ENCODE measurements at places on chromosomes 7 and 10.

GRCh38 chr10:116868722-116869121, 19.4 kb downstream of the ENO4 start:
- no peak for DNase-seq

GRCh38 chr7:132557489-132558044, 18.7 kb downstream of the PLXNA4 start:
- DNase-seq, result no peak

GRCh38 chr7:27595009-27595408, 67.7 kb downstream of the HIBADH start:
- DNase-seq, result no peak

DNA sequence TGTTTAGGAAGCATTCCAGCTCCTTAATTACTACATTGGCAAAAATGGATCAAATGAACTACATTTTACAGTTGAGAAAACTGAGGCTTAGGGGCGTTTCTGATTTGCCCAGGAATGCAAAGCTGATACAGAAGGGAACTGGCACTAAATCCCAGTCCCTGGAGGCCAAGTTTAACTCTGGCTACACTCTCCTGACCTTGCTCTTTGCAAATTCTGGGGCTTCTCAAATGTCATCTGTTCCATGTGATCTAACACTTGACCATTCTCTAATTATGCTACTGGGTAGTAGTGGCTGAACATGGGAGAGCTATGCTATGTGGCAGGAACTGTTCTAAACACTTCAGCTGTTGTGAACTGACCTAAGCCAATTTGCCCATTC, 11.3 kb upstream of the HABP2 start:
- DNase-seq, result no peak

DNA sequence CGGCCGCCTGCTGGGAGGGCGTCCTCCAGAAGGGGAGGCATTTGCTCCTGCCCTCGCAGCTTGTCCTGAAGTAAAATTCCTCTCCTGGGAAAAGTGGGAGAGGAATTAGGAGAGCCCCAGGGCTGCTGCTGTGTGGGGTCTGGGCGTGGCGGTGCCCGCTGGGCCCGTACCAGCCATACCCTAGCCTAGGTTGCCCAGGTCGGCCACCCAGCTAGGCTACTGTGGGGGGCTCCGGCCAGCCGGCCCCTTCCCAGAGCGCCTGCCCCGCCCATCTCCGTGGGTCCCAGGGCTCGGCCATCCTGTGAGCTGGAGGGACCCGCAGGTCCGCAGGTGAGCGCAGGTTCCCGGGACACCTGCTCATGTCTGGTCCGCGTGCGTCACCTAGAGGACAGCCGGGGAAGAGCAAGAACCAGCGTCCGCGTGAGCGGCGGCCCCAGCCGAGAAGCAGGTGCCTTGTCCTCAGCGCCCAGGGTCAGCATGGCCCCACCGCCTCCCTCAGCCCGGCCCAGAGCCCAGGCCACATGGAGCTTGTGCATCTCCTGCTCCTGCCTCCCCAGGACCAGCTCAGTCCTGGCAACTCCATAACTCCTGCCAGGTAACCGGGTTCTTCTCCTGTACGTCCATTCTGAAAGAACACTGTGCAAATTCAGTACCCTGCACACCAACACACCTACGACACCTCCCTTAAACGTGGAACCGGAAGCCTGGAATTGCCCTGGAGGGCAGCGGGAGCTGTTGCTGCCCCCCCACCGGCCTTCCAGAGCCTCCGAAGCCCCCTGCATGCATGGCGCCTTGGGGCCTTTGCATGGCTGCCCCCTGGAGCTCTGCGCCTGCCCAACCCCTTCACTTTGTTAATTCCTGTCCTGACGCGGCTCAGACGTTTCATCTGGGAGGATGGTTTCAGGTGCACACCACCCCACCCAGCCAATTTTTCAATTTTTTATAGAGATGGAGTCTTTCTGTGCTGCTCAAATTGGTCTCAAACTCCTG, 22.8 kb upstream of the FOXL3 start:
- DNase-seq, result no peak

DNA sequence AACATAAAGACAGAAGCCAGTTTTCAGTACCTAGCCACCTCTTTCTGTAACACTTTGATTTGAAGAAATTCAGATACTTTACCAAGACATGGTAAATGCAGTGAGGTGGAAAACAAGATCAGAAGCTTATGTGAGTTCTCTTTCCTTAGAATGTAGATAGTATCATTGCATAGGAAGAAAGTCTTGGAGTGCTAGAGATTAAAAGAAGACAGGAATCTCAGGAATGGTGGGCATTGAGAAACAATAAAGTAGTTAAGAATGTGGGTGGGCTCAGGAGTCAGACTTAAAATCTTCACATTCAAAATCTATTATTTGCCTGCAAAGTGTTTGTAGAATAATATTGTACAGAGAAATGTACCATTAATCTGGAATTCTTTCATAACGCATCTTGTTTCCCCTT, 58.9 kb downstream of the POLL start:
- no peak for DNase-seq

- DNase-seq, result no peak
These were observed 70.0 kb downstream of the SEMA3C start for GRCh38 chr7:80848841-80849240.

- DNase-seq, result no peak
These were observed 218.1 kb downstream of the MAD1L1 start for GRCh38 chr7:2014391-2015241.

- no peak for DNase-seq
These were observed 163.6 kb downstream of the GALNT11 start for GRCh38 chr7:152189061-152189460.

GRCh38 chr7:133470-133869, 58.9 kb upstream of the FAM20C start:
- no peak for DNase-seq

- no peak for DNase-seq
These were observed 49.1 kb downstream of the STRA8 start for GRCh38 chr7:135282561-135283254.

DNA sequence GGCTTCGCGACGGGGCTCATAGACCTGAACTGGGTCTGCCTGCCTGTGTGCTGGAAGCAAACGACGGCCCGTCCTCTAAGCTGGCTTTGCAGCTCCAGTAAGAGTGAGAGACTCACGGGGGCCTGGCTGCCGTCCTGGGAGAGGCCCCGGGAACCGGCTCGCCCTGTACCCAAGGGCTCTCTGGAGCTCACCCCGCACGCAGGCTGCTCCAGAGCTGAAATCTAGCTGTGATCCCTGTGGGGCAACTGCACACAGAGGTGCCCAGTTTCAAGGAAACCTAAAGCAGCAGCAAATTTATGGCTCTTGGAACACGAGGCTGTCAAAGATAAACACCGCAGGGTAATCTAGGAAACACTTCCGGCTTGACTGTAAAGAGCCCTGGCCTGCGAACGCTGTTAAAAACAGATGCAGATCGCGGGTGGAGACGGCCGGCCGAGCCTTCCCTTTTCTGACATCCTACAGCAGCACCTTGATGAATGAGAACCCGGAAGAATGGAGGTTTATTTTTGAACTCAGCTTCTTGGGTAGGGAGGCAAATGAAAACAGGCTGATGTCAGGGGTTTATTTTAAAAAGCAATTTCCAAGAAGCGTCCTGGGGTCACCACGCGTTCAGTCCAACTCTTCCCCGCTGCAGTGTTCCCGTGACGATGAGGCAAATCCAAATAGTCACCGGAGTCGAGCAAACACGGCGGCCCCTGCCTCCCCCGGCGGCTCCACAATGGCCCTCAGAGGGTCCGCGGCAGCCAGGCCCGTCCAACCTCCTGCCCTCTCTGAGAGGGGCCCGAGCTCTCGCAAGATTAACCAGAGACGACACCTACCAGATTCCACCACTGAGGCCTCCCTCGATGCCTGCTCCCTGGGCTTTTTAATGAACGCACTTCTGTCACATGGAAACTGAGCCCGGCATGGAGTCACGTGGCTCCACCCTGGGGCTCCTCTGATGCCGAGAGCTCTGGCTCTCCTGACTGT, 29.6 kb downstream of the AMZ1 start:
- DNase-seq, result peak; percentile 32

GRCh38 chr7:127819975-127820731, 168.2 kb downstream of the SND1 start:
- no peak for DNase-seq

DNA sequence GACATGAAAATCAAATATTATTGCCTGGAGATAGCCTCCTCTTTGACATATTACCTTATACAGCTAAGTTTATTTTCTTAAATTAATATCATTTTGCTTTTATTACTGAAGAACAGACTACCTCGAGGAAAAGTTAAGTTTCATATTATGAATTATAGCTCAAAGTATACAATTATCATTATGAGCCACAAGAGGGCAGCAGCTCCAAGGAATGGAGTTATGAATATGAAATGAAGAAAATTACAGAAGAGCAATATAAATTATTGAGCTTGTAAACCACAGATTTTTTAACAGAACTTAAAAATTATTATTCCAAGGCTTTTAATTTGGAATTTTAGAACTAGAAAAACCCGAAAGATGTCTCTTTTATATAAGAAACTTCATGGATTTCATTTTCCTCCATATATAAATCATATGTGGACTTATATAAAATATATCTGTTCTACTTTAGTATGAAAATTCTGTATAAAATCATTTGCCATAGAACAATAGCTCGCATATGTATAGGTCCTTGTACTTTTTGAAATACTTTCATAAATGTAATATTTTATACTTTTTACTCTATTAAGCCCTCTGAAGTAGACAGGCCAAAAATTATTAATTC, 40.1 kb downstream of the IQUB start:
- peak; percentile 84 for DNase-seq

- no peak for DNase-seq
These were observed 28.2 kb downstream of the PPIF start for GRCh38 chr10:79375321-79376077.

DNA sequence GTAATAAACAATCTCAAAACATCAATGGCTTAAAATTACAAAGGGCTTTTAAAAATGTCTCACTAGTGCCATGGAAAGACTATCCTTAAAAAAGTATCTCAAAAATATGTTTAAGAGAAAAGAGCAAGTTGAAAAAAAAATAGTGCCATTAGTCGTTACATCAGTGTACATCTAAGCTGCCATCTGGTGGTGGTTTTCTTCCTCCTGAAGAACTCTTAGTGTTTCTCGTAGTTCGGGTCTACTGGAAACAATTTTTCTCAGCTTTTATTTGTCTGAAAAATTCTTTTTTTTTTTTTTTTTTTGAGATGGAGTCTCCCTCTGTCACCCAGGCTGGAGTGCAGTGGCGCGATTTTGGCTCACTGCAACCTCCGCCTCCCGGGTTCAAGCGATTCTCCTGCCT, 5.9 kb upstream of the GARIN1A start:
- DNase-seq, result peak; percentile 62

GRCh38 chr7:84617265-84618030, 422.9 kb upstream of the SEMA3A start:
- DNase-seq, result peak; percentile 40

- DNase-seq, result no peak
These were observed 84.7 kb downstream of the DLG5 start for GRCh38 chr10:77841711-77842375.

DNA sequence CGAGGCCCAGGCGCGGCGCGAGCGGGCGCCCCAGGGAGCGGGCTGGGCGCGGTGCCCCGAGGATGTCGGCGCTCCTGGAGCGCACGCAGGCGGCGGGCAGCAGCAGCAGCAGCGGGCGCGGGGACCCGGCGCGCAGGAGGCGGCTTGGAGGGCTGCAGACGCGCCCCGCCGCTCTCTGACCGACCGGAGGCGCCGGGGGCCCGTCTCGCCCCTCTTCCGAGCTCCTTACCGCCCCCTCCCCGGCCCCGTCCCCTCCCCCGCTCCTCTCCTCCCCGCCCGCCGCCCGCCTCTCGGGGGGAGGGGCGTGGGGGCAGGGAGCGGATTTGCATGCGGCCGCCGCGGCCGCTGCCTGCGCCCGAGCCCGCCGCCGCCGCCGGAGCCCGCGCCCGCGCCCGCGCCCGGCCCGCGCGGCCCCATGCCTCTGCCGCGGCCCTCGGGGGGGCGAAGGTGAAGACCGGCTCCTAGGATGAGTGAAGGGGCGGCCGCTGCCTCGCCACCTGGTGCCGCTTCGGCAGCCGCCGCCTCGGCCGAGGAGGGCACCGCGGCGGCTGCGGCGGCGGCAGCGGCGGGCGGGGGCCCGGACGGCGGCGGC, at the start of gene NRG3:
NRG3 (plus strand) TSS at position 320 of the 592 bp plus-strand sequence.
- DNase-seq, result no peak

GRCh38 chr7:28855538-28856217, 102.5 kb downstream of the TRIL start:
- DNase-seq, result no peak

- no peak for DNase-seq
These were observed 12.2 kb downstream of the KCNMA1 start for GRCh38 chr10:77625379-77625778.

DNA sequence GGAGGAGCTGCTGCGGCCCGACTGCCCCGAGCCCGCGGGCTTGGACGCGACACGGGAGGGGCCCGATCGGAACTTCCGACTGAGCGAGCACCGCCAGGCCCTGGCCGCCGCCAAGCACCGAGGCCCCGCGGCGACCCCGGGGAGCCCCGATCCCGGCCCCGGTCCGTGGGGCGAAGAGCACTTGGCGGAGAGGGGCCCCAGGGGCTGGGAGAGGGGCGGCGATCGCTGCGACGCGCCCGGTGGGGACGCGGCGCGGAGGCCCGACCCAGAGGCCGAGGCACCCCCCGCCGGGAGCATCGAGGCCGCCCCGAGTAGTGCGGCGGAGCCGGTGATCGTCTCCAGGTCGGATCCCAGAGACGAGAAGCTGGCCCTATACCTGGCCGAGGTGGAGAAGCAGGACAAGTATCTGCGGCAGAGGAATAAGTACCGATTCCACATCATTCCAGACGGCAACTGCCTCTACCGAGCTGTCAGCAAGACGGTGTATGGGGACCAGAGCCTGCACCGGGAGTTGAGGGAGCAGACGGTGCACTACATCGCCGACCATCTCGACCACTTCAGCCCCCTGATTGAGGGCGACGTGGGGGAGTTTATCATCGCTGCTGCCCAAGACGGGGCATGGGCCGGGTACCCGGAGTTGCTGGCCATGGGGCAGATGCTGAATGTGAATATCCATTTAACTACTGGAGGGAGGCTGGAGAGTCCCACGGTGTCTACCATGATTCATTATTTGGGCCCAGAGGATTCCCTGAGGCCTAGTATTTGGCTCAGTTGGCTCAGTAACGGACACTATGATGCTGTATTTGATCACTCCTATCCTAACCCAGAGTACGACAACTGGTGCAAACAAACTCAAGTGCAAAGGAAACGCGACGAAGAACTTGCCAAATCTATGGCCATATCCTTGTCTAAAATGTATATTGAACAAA, 1.4 kb downstream of the OTUD1 start:
- no peak for DNase-seq

- DNase-seq, result no peak
These were observed 45.9 kb downstream of the SGMS1 start for GRCh38 chr10:50577681-50578350.

- no peak for DNase-seq
These were observed 143.4 kb downstream of the ANLN start for GRCh38 chr7:36532981-36533499.

GRCh38 chr10:112700215-112700671, 249.8 kb upstream of the TCF7L2 start:
- no peak for DNase-seq

GRCh38 chr7:143375298-143376034, 5.7 kb upstream of the ZYX start:
- peak; percentile 47 for DNase-seq

- DNase-seq, result no peak
These were observed 5.3 kb downstream of the ZNF488 start for GRCh38 chr10:47378606-47379444.

GRCh38 chr7:4209966-4210365, 472.1 kb upstream of the FOXK1 start:
- DNase-seq, result no peak
